ENCODE measurements at places on chromosomes 2 and 18. TPM values are rescaled to one million over a fixed set of nuclear protein-coding genes. Genes with fewer than 3 reads are reported as not detected.

The GLI2 gene
- polyA plus RNA-seq: 16.3 TPM

DNA sequence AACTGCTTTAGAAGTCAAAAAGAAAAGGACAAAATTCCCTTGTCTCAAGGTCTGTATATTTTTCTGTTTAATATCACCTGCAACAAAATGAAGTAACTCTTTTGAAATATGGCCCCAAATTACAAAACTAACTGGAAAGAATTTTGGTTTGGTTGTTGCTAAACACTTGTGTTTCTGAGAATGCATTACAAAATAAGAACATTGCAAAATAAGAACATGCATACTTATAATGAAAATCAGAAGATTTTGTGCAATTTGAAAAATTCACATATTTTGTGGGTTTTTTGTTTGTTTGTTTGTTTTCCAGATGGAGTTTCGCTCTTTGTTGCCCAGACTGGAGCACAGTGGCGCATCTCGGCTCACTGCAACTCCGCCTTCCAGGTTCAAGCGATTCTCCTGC lies 21.8 kb downstream of the NDUFB3 start:
- DNase-seq: no peak

DNA sequence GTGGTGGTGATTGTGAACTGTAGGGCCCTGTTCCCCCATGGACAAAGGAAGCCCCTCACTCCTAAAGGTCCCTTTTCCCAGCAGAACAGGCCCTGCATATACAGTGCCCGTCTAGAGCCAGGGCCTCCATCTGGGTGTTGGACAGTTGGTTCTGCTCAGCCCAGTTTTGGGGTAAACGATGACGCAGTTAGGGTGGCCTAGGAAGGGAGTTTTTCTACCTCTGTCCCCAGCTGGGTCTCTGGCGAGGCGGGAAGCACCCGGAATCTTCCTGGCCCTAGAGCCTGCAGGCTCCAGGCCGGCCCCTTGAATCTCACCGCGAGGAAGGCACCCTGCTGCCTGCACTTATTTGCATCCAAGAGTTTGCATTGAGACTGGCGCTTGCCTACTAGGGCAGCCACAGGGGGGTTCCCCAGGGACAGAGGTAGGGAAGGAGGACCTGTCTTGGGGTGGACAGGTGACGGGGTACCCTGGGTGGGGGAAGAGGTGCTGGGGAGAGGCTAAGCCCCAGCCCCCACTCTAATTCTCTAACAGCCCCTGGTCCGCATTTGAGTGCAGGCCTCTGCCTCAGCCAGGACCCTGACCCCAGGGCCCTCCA lies 529 bp upstream of the MTA3 start:
- no peak for DNase-seq

GRCh38 chr18:3305933-3306332 lies 44.0 kb downstream of the MYL12B start:
- DNase-seq: no peak

The SOX11 gene
- polyA plus RNA-seq: 19.0 TPM

The RND3 gene
- 55.0 TPM for polyA plus RNA-seq

DNA sequence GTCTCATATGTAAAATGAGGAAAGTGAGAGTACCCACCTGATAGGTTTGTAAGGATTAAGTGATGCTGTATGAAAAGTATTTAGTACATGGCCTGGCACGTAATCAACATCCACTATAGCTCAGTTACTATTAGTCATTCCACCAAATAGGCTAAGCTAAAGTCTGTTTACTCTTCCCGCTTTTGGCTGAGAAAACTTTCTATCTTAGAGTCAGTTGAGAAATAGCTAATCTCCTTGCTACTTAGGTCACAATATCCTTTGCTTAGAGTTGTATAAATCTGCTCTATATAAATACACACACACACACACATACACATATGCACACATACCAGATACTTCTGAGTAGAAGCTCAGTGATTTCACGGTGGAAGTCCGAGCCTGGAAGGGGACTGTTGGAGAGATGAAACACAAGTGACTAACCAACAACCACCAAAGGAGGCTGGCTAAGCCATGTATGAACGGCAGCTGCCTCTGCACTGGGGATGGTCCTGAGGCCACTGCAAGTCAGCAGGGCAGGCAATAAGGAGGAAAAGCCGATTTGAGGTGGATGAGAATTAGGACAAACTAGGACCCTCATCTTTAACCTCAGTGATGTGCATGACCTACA lies 104.6 kb upstream of the EPHA4 start:
- no peak for DNase-seq

DNA sequence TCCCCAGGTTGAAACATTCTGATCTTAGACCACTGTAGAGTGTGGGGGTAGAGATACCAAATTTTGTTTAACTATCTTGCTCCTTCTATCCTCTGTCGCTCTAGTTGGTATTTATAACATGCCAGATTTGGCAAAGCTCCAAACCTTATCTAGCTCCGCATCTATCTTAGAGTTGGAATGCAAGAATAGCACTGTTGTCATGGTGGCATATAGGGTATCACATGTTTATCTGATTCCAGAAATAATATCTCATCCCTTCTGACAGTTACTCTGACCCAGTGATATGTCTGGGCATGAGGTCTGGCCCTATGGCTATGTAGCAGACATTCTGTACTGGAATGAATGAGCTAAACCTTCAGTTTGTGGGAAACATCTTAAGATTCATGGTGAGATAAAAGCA lies 51.7 kb downstream of the CABYR start:
- DNase-seq: no peak

The ATP6V1C2 gene
- polyA plus RNA-seq: 5.1 TPM

DNA sequence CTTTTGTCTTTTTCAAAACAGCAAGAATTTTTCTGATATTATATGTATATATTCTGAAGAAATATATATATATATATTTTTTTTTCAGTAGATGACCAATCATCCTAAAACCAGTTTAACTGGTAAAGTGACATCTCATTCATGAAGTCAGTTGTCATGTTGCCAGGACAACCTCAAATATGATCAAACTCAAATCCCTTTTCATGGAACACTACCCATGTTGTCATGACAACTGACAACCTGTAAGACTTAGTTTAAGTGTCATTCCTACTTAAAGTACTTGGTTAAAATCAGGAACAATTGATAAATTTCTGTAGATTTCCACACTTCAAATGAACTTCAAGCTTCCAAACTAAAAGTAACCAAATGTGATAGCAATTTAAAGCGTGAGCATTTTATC lies 101.8 kb upstream of the ERBB4 start:
- DNase-seq: peak; percentile 5

GRCh38 chr2:168731616-168732015 lies 70.8 kb upstream of the NOSTRIN start:
- DNase-seq: no peak

GRCh38 chr2:79782576-79783452 lies 270.0 kb downstream of the CTNNA2 start:
- DNase-seq: no peak

The SCN3A gene
- polyA plus RNA-seq: 0.28 TPM

The CNDP1 gene
- 2.0 TPM for polyA plus RNA-seq

The STAT1 gene
- 131 TPM for polyA plus RNA-seq

The IL1RL1 gene
- polyA plus RNA-seq: 1.00 TPM

The LRP2 gene
- polyA plus RNA-seq: 221 TPM
